ENCODE measurements at places on chromosomes 12 and 14.

- no peak for DNase-seq
Measured at GRCh38 chr12:116832353-116832752, 48.9 kb downstream of the HRK start.

GRCh38 chr14:57352396-57353170 lies 37.8 kb upstream of the NAA30 start:
- DNase-seq = no peak

DNA sequence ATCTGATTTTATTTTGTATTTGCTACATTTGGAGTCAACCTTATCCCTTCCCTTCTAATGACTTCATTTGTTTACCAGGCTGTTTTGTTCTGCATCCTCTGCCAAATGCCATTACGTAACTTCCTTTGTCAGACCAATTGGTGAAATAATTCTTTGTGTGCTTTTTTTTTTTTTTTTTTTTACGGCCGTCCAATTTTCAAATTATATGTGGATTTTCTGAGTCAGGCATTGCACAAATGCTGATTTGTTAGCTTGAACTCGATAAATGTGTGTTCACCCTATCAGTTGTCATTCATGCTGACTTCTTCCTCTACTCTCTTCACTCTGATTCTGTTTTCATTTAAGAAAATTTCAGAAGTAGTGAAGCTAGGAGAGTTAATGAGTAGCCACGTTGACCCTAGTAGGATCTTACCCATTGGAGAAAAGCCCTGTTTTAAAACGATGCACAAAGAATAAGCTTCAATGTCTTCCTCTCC lies 386.2 kb downstream of the DIO2 start:
- no peak for DNase-seq

DNA sequence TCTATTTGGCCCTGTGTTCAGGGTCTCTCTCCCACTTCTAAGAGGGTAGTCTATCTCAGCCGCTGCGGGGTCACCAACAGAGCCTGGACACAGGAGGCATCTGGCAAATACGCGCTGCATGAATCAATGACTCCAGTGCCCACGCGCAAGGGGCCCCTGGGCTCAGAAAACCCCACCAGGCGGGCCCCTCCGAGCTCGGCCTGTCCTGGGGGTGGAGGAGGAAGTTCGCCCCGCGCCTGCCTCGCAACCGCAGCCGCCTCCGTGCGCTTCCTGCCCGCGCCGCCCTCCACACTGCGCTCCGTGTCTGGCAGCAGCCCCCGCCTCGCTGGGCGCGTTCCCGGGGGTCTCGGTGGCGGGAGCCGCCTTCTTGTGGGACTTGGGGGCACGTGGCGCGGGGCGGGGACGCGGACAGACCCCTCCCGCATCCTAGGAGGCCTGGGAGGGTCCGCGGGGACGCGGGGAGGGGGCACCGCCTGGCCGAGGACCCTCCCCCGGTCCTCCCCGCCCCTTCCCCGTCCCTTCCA lies 811 bp upstream of the FBRSL1 start:
- peak; percentile 77 for DNase-seq

DNA sequence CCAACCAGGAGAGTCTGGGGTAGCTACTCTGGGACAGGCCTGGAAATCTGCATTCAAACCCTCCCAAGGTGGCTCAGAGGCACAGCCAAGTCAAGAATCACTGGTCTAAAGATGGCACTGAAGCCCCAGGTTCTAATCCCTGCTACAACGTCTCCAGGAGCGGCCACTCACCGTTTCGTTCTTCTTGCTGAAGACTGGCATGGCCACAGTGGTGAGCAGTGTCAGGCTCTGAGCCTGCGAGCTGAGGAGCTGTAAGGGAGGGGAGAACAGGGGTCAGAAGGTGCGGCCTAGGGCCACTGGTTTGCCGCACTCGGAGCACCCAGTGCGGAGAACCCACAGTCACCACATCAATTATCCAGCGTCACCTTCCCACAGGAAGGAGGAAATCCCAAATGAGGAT lies 38.8 kb downstream of the CACNA2D4 start:
- no peak for DNase-seq

DNA sequence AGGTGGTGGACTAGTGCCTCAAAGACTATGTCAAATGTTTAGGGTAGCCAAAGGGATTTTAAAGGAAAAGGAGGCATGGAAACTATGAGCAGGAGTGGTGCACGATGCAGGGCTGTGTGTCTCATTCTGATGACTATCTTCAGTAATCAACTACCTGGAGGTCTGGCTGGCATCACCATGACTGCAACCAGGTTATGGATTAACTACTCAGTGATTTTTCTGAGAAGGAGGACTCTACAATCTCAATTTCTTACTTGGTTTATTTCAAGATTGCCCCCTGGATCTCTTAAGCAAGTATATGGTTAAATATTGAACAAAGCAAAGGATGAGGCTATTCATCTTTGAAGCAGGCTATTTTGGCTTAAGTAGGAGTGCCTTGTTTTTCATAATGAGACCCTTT lies 19.2 kb upstream of the EDDM3A start:
- DNase-seq = no peak

DNA sequence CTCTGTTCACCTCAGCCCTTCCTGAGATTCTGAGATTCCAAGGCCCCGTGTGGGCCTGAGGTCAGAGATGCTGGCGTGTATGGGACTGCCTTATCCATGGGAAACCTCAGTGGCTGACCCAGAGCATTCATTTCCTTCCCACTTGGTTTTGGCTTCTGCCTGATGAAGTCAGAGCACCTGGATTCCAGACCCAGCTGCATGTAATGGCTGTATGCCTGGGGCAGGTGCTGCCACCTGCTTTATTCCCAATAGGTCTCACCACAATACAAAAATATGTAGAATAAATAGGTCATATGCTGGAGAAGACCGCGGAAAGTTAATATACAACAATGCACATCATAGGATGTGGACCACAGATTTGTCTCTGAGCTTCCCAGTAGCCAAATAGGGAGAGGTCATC lies 25.6 kb downstream of the FIGNL2 start:
- DNase-seq = no peak

DNA sequence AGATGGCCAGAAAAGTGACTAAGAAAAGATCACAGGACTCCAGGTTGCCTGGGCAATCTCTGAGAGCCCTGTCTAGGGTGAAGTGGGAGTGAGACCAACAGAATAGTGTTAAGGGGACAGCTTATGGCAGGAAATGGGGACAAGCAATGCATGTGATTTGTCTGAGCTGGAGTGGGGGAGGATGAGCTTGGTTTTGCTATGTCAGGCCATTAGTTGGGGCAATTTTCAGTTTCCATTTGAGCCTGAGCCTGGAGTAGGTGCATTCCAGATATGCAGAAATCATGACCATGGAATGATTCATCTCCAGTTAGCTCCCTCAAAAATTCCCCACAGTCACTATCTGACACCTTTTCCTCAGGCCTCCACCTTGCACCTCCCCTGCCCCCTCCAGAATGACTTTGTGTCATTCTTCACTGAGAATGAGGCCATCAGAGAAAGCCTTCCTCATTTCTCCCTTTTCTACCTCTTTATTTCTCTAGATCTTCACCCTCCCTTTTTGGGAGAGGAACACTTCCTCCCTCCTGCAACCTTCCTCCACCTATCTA lies 150.9 kb upstream of the PLEKHG7 start:
- DNase-seq = peak; percentile 71

GRCh38 chr14:26965490-26965889 lies 367.7 kb upstream of the NOVA1 start:
- DNase-seq = no peak

DNA sequence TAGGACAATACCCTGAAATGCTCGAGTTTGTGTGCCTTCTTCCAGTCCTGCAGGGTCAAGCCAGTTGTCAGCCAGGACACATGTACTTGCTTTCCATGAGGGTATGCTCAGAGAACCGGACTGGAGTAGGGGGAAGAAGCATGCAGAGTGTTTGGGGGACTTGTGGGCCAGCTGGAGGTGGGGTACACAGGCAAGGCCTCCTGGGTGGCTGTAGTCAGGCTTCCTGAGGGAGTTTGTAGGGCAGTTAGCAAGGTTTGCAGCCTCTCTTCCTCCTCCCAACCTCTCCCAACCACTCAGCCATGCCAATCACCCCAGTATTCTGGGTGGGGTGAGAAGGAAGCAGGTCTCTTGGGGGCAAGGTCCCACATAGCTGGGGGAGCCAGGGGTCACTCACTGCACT lies 47.0 kb upstream of the RHOJ start:
- no peak for DNase-seq

DNA sequence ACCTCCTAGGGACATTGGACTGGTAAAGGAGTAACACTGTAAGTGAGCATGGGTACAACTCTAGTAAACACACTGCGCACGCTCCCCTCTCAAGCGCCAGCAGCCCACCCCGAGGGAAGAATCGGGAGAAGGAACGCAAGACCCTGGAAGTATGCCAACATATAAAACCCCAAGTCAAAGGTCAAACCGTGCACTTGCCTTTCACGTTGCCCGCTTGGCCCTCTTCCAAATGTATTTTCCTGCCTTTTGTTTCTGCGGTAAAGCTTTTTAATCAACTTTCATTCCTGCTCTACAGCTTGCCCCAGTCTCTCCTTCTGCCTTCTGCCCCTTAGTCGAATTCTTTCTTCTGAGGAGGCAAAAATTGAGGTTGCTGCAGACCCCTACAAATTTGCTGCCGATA lies 17.6 kb upstream of the CHST11 start:
- no peak for DNase-seq

GRCh38 chr12:46523863-46524770 lies 151.5 kb upstream of the SLC38A2 start:
- peak; percentile 64 for DNase-seq

DNA sequence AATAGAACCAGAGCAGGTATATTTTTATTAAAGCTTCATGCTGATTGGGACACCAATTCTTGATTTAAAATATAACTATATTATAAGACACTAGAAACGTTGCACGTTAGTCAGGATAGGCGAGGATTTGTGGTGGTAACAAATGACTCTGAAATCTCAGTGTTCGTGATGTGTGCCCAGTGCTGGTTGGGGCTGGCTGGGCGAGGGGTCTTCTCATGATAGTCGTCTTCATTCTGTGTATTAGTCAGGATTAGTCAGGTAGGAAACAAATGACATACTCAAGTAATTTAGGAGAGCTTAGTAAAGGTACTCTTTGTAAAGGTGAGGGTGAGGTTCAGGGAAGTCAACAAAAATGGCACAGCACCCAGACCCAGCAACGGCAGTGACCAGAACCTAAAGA lies 73.9 kb upstream of the HIF1A start:
- no peak for DNase-seq

DNA sequence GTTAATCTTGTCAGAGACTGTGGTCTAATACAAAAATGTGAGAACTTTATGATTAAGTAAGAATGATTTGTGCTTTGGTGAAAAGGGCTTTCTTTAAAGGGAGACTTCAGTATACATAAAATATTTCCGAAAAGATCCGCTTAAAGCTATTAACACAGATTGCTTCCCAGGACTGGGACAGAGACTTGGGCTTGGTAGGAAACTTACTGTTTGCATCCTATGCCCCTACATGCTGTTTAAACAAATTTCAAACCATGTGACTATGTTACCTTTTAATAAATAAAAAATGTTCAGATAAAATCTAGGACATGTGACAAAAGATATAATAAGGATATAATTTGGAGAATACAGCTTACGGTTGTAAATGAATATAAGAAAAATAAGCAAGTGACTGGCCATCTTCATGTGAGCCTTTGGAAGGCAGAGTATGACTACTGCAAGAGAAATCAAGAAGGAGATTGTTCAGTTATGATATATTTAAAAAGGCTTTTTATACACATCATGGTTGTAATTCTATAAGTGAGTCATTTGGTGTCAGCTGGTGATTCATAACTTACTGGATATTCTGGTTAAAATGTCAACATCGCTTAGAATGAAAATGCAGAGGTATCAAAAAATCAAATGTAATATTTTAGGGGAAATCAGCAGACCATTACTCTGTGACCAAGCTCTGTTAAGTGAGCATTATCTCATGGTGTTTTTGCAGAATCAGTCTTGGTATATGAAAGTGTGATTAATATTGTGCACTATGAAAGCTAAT lies 234.7 kb upstream of the E2F7 start:
- DNase-seq = no peak

DNA sequence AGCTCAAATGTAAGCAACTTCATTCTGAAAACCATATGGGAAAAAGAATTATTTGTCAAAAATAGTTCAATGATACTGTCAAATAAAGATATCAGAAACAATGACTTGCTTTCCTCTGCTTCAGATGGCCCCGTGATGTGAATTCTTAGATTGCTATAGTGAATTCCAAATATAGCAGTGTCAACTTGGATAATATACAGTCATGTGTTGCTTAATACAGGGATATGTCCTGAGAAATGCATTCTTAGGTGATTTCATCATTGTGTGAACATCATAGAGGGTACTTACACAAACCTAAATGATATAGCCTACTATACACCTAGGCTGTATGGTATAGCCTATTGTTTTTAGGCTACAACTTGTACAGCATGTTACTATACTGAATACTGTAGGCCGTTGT lies 108.7 kb upstream of the MIS18BP1 start:
- DNase-seq = no peak

GRCh38 chr12:6536894-6537579 lies 2.7 kb downstream of the GAPDH start:
- no peak for DNase-seq

GRCh38 chr14:99393059-99393655 lies 87.5 kb downstream of the SETD3 start:
- DNase-seq = no peak

DNA sequence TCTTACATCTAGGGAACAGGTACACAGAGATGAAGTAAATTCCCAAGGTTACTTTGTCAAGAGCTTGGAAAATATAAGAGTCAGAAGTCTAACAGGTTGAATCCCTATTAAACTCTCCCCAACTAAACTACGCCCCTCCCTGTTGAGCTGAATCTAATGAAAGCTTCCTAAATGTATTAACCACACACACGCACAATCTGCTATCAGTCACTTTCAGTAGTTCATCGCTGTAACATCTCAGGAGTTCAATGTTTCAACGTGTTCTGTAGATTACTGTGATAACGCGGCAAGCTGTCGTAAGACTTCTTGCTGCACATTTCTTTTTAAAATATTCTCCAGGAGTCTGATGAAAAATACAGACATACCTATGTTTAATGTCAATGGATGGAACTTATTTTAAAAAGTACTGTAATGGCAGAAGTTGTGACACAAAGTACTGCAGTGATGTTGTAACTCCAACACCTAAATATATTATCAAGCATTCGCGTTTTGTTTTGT lies 612 bp upstream of the SLC25A3 start:
- peak; percentile 21 for DNase-seq

GRCh38 chr12:18580706-18581105 lies 157.1 kb downstream of the PLCZ1 start:
- no peak for DNase-seq

GRCh38 chr14:88551094-88551870 lies 3.5 kb downstream of the PTPN21 start:
- DNase-seq = peak; percentile 42

- DNase-seq = no peak
Measured at GRCh38 chr12:46874642-46875041, 48.8 kb upstream of the SLC38A4 start.

DNA sequence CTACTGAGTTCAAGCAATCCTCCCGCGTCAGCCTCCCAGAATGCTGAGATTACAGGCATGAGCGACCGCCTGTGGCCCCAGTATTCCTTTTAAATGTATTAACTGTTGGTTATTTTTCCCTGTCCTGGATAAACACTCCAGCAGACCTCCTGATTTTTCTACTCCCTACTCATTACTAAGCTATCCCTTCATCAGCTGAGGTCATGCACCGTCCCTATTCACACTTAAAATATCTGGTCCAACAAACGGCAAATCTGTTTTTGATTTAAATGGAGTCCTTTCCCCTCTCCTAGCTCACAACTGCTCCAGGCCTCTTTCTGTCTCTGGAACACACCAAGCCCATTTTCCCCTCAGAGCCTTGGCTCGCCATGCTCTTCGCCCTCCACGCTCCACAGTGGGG lies 1003.3 kb upstream of the TMEM132C start:
- no peak for DNase-seq

- DNase-seq = no peak
Measured at GRCh38 chr12:111607239-111607638, 8.1 kb upstream of the ATXN2 start.
